Right ventricle myocardium inferior (tissue), 1 donor: ENCODE measurements at places on chromosomes 2 and 18.

DNA sequence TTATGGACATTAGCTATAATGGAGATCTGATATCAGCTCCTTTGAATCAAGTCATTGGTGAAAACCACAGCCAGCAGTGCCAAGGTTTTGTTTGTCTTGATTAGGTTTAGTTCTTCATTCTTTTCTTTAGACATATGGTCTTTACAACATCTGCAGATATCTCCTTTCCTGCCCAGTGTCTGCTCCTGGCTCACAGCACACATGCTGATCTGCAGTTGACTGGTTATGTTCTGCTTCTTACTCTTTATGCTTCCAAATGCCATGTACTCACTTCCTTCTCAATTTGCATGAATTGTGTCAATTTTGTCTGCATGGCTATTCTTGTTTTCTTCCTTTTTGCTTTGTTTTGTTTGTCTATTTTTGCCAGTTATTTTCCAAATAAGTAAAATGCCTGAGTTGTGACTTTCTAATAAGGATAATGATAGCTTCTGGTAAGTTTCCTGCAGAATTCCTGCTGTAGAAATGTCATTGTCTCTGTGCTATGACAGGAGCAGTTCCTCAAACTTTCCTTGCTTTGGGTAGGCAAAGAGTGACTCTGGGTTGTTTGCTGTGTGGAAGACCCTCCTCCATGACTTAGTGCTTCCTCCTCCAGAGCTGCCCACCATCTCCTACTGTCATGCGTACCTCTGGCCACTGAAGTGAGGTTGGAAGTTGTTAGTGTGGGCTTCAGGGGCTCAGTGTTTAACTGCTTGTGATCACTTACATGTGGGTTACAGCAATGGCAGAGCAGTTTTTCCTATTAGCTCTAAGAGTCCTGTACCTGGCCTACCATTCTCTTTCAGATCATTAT lies 8.2 kb downstream of the ARHGAP25 start:
- no peak for DNase-seq

- no peak for DNase-seq
Measured at GRCh38 chr2:36516136-36516870, 81.7 kb downstream of the FEZ2 start.

DNA sequence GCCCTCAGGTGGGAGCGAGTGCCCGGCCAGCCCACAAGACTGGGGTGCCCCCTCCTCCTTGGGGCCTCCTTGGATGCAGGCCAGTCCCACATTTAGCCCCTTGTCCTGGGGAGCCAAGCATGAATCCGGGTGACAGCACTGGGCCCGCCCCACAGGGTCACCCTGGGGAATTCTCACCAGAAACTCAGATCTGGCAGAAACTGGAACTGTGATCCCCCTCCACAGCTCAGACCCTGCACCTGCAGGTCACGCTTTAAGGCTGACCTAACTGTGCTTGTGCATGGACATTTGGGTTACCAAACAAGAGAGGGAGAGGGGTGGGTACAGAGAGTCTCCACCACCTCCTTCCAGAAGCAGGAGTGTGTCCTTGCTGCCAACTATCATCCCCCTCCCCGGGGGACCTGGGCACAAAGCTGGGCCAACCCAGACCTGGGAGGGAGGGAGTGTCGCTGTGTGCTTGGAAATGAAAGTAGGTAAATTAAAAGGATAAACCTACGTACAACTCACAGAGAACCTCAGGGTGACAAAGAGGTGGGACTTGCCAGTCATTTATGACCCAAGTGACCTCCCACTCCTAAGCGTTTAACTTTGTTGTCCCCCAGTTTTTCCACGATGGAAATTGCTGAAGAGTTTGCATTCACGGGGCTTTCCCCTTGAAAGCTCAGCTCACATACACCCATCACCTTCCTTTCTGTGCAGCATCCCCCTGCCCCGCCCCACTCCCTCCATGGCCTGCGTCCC lies 9.1 kb downstream of the ITM2C start:
- no peak for DNase-seq

DNA sequence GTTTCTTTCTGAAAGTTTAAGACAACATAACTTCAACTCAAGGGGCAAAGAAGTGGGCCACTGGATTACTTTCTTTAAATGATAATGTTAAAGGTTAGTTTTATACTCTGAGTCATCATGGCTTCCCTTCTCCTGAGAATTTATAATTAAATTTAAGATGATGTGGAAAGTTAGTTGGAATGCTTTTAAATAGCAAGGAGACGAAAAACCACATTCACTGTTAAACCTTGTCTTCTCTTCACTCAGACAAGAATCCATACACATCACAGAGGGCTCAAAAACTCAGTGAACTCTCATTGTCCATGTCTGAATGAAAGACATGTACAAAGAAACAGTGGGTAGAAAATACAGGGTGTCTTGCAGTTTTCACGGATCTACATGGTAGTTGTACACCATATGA lies 65.6 kb downstream of the COL5A2 start:
- no peak for DNase-seq

DNA sequence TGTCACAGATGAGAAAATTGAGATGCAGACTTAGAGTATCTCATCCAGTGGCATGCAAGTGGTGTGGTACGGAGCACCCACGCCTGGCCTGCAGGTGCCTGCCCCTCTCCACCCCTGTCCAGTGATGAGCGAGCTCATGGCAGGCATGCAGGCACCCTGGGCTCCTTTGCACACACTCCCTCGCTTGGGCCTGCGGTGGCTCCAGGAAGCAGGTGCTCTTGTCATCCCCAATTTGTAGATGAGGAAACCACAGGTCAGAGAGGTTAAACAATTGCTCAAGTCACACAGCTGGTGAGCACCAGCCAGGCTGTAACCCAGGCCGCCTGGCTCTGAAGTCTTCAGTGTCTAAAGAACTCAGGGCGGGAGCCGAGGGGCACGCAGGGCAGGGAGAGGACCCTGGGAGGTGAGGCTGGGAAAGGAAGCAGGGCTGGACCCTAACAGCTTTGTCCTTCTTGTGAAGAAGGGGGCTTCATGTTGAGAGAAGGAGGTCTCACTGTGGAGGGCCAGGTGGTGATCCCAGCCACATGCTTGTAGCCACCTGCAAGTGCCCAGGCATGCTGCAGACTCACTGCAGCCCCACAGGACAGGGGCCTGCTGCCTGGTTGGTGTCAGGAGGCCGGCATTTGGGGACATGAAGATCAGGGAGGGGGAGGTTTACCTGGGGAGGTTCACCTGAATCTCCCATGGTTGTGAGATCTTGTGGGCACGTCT lies 166.2 kb downstream of the SH3RF3 start:
- DNase-seq: no peak

DNA sequence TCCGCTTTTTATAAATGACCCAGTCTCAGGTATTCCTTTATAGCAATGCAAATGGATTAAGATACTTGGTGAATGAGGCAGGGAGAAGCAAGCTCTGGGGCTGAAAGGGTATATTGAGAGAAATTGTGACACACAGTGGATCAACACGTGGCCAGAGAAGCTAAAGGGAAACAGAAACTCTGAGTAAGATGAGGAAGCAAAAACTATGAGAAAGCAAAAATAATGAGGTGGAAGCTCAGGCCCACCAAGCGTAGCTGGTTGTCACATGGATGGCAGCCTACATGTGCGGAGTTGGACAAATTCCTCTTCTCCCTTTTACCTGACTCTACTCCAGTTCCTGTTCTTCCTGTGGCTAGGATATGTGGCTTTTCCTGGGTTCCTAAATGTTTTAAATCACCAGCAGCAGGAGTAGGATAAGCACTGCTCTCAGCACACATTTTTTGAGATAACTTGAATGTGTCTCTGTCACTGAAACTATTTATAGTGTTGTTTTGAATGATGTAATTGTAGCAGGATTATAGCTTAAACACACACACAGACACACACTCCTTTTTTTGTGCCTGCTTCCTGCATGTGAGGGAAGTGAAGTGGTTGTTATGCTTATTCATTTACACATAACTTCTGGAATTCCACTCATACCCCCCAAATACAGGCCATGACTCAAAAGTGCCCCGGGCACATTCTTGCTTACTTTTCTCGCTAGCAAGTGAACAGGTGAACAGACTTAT lies 30.1 kb upstream of the EPC2 start:
- no peak for DNase-seq

- DNase-seq: no peak
Measured at GRCh38 chr2:205119136-205119535, 563.2 kb upstream of the NRP2 start.

DNA sequence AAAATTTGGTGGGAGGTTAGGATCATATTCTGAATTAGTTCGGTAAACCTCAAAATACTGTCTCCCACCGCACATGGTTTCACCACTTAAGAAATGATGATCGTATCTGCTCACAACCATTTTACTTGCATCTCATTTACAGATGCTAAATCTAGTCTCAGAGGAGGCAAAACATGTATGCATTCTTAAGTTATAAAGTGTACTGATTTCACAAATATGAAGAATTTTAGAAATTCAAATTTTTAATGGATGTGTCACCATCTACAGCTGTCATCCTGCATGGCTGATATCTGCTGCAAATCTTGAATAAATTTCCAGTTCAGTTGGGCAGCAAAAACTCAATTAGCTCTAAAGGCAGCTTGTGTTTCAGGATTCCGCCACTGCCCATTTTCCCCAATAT lies 243.3 kb upstream of the KCNJ3 start:
- DNase-seq: no peak

GRCh38 chr2:226671141-226671676 lies 128.4 kb downstream of the IRS1 start:
- no peak for DNase-seq

DNA sequence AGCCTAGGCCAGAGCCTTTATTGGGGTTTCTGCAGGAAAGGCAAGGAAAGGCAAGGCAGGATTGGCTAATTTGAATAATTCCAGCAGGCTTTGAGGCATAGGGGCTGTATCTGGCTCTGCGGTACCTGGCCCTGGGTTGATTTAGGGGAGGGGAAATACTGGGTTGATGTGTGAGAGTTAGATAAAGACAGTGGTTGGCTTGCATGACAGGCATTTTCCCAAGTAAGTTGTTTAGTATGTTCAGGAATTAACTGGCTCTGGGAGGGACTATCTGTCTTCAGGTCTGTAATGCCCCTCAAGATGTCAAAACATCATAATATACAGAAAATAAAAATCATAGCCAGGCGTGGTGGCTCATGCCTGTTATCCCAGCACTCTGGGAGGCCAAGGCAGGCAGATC lies 98.7 kb downstream of the UBR3 start:
- no peak for DNase-seq

- DNase-seq: no peak
Measured at GRCh38 chr2:74448771-74449170, 6.1 kb upstream of the INO80B start.

- no peak for DNase-seq
Measured at GRCh38 chr2:36497570-36498163, 100.3 kb downstream of the FEZ2 start.

- DNase-seq: no peak
Measured at GRCh38 chr2:238728330-238729260, 119.3 kb upstream of the TWIST2 start.

DNA sequence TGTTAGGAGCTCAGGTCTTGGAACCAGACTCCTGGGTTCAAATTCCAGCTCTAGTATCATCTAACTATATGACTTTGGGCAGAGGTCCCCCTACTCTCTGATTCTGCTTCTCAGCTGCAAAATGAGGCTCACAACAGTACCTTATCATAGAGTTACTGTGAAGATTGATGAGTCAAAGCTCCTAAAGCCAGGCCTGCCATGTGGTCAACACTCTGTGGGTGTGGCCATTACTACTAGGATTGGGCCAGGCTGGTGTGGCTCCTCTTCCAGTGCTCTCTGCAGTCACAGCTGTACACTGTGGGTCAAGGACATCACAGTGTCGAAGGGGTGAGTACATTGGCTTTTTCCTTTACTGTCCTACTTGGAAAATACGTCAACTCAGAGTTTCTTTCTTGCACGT lies 22.6 kb downstream of the CAPN13 start:
- DNase-seq: no peak

DNA sequence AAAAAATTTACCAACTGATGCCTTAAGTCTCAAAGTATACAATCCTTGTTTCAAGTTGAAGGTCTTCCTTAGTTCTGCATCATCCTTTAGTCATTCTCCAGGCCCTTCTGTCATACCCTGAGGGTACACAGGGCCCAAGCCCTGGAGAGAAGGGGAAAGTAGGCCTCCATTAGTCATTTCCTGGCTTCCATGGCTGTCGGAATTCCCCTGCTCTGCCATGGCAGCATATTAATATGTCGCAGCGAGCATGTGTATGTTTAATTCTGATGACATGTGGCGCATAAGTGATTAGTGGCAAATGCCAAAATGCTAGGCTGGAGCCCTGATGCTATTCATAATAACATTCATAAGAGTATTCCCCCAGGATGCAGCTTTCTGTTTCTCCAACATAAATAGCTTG lies 22.1 kb downstream of the GPR39 start:
- no peak for DNase-seq

- no peak for DNase-seq
Measured at GRCh38 chr2:100391735-100392515, 25.5 kb downstream of the CHST10 start.

DNA sequence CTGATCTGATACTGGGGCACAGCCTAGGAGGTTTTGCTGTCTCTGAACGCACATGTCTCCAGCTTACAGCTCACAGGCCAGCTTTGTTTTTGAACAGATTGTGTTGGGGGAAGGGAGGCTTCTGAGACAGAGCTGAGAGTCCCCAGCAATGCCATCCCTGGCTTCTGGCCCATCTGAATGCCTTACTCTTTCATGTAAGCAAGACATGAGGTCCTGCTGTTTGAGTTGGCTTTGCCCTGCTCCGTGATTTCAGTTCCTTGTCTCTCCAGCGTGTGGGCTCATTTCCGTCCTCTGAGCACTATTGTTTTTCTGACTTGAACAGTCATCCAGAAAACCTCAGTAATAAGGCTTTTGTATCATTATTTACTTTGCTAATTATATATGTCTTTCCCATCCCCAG lies 194.9 kb upstream of the TNP1 start:
- DNase-seq: no peak

DNA sequence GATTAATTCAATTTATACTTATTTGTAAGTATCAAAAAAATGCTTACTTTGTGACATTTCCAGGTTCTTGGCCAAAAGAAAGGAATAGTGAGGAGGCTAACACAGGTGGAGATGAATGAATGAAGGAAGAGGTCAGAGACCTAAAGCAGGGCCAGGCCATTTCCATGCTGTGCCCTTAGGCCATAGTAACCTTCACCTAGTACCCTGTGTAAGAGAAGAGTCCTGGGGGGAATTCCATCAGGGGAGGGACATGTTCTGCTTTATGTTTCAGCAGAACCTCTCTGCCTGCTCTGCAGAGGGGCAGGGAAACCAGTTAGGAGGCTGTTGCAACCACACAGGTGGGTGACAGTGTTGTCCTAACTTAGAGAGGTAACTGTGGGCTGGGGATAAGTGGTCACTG lies 204.2 kb upstream of the CDH20 start:
- no peak for DNase-seq

DNA sequence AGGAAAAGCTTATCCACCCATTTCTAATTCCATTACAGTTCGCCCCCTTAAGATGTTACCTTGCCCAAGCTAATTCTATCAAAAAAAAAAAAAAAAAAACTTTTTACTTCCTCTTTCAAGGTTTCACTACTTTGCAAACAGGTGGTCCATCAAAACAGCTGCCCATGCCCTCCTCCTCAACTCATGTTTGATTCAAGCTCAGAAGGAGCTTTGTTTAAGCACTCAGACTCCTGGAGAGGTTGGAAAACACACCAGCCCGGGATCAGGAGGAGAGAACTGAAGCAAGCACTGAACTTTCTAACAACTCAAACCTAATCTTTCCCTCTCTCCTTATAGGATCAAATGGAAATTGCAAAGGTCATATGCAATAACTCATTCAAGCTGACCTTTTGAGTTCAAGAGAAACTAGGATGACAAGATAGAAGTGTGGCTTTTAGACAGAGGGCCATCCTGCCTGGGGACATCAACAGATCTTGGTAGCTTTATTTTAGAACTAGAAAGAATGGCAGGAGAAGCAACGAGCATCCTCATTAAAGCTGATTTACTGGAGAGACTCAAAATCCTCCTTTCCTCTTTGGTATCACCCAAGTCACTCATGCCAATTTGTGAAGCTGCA lies 28.3 kb upstream of the FZD7 start:
- DNase-seq: no peak
